Cerebellar nuclear complex (tissue), 1 donor: ENCODE measurements at places on chromosomes 13 and 19.

GRCh38 chr19:912181-913079 is 589 bp downstream of the R3HDM4 start:
- no peak for DNase-seq

- no peak for DNase-seq
These were observed 1.3 kb downstream of the MAN2B1 start for GRCh38 chr19:12665281-12665573.

DNA sequence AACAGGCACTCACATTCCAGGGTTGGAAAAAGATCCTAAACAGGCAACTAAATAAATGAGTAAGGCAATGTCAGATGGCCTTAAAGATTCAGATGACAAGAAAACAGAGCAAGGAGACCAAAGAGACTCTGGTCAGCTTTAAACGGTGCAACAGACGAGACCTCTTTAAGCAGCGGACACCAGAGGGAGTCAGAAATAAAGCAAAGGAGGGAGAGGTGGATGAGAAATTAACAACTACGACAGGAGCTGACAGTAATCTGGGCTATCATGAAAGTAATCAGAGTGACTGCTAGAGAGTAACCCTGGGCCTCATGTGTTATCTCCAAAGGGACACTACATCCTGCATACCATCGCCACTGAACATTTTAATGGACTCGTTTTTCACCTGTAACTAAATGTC is 1.1 kb downstream of the ZNF550 start:
- DNase-seq = no peak

DNA sequence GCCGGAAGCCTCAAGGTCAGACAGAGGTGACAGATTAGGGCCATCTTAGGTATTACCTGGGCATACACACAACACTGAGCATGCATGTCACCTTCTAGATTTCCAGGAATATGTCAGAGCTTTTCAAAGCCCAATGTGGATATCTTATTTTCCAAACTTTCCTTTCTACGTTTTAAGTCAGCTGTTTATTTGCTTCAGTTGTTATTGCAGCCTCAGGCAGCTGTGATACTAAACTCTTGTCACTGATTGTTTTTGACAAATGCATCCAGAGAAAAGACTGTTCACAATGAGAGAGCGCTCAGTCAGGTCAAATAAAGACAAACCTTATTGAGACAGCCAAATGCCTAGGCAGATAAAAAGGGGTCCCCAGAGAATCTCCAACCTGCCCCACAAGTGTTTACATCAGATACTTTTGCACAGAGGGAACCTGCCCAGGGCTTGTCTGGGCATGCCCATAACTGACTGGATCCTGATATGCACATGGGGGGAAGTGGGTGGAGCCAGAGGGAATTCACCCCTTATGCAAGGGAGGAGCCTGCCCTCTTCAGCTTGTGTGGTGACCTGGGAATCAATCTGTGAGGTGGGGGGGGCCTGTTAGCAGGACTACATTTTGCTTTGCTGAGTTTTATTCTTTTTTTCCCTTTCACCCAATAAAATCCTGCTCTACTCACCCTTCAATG is 28.5 kb downstream of the MED4 start:
- DNase-seq = no peak

- no peak for DNase-seq
These were observed 265.8 kb downstream of the FGF9 start for GRCh38 chr13:21936674-21937073.

DNA sequence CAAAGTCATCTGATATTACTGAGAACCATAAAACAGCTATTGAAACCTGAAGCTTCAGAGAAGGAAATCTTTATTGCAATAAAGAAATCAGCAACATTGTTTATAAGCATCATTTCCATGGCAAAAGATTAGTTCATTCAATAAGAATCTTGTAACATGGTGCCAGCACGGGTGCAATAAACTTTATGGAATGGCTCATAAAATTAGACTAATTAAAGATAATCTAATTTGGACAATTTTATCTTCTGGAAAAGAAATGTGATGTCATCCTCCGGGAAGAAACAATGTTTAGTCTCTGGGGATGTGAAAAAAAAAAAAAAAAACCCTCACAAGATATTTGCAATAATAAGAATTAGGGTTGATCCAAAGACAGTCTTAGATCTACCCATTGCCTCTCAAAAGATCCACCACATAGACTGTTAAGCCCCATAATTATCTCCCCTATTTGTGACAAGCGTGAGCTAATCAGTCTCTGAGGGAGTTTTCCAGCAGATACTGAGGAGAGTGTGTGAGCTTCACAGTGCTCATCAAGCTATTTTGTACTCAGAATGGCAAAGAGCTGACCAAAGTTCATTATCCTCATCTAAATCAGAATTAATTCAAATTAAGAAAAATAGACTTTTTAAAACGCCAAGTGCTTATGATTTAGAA is 297.0 kb upstream of the EDNRB start:
- DNase-seq = no peak

- no peak for DNase-seq
These were observed 79.2 kb downstream of the IRS2 start for GRCh38 chr13:109707044-109707741.

- DNase-seq = no peak
These were observed 10.4 kb downstream of the NUDT19 start for GRCh38 chr19:32702010-32702409.

DNA sequence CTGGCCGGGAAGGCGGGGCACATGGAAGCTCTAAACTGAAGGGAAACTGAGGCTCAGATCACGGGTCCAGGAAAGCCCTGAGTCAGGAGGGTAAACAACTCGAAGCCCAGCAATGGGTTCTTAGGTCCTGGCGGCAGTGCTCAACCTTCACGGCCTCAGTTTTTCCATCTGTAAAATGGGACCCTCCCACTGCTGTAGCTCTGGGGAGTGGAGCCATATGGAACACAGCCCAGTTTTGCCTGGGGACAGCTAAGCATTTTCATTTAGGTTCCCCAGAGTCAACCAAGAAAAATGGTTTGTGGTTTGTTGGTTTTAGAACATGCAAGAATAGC is 30.4 kb downstream of the CEBPG start:
- no peak for DNase-seq
